ENCODE measurements at places on chromosomes 12 and 14. TPM values are rescaled to one million over a fixed set of nuclear protein-coding genes. Genes with fewer than 3 reads are reported as not detected.

The NUP107 gene
- polyA plus RNA-seq: 17.2 TPM

The CMTM5 gene
- 0.53 TPM for polyA plus RNA-seq

The FGD4 gene
- 3.6 TPM for polyA plus RNA-seq

The ENDOU gene
- 0.11 TPM for polyA plus RNA-seq

The RTN1 gene
- 7.6 TPM for polyA plus RNA-seq

The ANGEL1 gene
- 28.9 TPM for polyA plus RNA-seq

The KRT72 gene
- polyA plus RNA-seq: not detected

The ZDHHC22 gene
- polyA plus RNA-seq: 0.19 TPM

The DENND5B gene
- polyA plus RNA-seq: 2.4 TPM

The C12orf76 gene
- 17.0 TPM for polyA plus RNA-seq

The GXYLT1 gene
- polyA plus RNA-seq: 0.87 TPM

The RNU4-1 gene
- polyA plus RNA-seq: not detected

The STRN3 gene
- 11.5 TPM for polyA plus RNA-seq

The POU6F1 gene
- polyA plus RNA-seq: 12.9 TPM

The FAM181A gene
- polyA plus RNA-seq: not detected

The CISTR gene
- polyA plus RNA-seq: not detected

The TMEM233 gene
- polyA plus RNA-seq: 0.09 TPM

Measured in pancreas (tissue), 10 donors.